Occipital lobe (tissue), 3 donors: ENCODE measurements at places on chromosomes 12 and 14.

DNA sequence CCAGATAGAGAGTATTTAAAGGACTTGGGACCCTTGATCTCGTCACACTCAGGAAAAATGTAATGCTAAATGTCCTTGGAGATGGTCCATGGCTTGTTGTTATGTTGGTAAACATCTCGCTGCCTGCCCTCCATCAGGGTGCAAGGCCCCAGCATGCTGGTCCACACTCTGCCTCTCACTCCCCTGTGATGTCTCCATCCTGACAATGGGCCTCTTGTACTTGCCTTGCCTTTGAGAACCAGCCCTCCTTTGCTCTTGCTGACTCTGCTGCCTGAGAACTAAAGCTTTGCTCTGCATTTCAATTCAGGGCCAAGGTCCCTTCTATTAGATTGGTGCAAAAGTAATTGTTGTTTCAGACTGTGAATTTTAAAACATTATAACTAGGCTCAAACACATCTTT, 131.0 kb upstream of the LMNTD1 start:
- no peak for DNase-seq

DNA sequence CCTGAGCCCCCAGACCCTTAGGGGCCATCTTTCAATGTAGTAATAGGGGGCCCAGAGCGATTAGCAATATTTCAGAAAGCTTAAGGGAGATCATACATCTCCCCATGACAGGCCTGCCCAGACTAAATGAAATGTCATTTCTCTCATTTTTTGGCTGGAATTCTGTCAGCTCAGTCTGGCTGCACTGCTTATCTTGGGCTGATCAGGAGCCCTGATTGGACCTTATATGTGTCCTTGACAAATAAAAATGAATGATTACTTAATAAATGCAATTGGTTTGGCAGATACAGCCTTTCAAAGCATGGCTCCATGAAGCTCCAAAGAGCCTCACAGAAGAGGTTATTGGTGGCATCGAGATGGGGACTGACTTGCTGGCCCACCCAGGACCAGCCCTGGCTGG, 121.9 kb downstream of the ADCK1 start:
- DNase-seq = no peak

DNA sequence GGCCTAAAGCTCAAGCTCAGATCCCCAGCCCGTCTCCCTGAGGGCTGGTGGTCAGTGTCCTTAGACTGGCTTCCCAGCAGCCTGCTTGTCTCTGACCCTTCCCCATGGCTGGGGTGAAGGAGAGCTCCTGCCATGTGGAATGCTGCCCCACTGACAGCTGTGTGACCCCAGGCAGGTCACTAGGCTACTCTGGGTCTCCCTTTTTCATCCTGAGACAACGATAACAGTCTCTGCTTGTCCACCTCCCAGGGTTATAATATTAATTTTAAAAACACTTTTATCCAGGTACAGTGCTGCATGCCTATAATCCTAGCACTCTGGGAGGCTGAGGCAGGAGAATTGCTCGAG, 47.3 kb downstream of the SYNE3 start:
- no peak for DNase-seq

- DNase-seq = no peak
Observed at GRCh38 chr14:50063876-50064420, 52.4 kb downstream of the VCPKMT start.

DNA sequence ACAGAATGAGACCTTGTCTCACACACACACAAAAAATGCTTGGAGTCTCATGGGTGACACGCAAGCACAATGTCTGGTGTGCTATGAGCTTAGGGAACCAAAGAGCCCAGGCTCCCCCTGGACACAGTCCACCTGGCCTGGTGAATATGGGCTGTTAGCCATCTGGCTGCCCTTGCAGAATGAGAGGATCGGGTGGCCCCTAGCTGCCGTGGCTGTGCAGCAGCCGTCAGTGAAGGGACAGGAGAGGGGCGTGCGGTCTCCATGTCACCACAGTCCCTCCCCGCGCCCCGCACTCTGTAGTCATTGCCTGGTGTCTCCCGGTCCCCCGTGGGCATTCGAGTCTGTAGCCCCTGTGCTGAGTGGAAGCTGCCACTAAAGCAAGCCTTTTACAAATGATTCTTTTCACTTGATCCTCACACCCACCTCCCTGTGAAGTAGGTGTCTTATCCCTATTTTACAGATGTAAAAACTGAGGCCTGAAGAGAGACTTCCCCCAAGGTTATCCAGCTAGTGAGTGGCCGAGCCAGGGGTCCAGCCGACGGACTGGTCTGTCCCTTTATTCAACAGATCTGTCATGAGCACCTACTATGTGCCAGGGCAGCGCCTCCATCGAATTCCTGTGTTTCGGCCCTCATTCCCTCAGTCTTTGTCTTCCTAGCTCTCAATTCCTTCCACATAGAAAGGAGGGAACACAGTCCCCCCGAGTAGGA, 18.8 kb downstream of the MVK start:
- DNase-seq = no peak

GRCh38 chr12:130240831-130241590, 78.7 kb downstream of the FZD10 start:
- no peak for DNase-seq

- DNase-seq = no peak
Observed at GRCh38 chr14:101025696-101026095, 122.2 kb upstream of the RTL1 start.

DNA sequence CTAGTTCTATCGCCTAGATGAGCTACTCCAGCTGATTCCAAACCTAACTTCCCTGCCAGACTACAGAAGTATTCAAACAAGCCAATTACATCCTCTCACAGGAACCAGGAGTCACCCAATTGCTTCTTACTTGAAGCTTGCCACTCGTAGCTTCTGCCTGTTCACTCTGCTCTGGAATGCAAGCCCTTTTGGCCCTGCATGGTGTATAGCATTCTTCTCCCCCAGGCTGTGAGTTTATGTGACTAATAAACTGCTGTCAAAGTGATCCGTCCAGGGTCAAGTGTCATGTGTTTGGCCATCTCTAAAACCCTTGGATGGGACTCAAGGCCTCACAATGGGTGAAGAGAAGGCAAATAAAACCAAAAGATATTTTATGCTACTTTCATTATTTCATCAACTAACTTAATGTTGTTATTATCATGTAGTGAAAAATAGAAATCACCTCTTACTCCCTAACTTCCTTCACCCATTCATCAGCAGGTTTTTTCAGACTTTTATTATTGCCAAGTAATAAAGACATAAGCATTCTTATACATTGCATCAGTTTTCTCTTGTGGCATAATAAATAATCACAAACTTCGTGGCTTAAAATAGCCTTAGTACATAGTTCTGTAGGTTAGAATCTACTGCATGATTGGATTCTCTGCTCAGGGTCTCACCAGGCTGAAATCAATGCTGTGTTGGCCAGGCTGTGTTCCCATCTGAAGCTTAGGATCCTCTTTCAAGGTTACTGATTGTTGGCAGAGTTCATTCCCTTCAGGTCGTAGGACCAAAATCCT, 1981.7 kb upstream of the FLRT2 start:
- DNase-seq = no peak

GRCh38 chr12:68303850-68304249, 28.3 kb downstream of the MDM1 start:
- DNase-seq = no peak

- DNase-seq = no peak
Observed at GRCh38 chr14:60661721-60662120, 12.4 kb upstream of the SIX1 start.

DNA sequence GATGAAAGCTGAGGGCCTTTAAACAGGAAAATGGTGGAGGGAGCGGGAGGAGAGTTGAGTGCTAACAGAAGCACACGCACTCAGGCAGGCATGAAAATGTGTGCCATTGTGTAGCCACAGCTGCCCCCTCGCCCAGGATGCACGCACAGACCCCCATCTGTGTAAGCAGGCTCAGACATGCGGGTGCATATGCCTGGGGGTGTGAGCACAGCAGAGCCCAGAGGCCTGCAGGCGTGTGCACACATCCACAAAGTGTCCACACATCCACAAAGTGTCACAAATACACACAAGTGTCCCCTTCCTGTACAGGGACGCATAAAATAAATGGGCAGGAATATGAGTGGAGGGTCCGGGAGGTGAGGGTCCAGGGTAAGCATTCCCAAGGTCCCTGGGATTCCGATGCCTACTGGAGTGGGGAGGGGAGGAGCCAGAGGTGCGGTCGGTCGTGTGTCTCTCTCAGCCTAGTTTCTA, 805 bp upstream of the KRT7 start:
- no peak for DNase-seq

DNA sequence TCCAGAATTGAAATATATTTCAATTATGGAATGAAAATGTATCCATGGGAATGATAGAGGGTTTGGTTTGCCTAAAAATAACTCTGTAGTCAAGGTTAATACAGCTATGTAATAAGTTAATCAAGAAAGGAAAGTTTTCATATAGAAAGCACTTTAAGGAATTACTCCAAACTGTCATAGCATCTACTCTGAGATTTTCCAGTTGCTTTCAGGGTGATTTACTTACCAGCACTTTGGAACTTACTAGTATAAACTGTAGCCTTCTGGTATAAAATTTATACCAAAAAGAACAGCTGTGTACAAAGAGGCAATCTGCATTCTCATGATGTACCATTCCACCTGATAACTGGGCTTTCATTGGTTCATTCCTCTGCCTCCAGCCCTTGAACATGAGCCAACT, 87.1 kb downstream of the ARF6 start:
- DNase-seq = no peak

- no peak for DNase-seq
Observed at GRCh38 chr12:51005671-51006070, 20.5 kb downstream of the SLC11A2 start.

- no peak for DNase-seq
Observed at GRCh38 chr14:102900631-102901571, 21.6 kb upstream of the AMN start.
